ENCODE measurements at places on chromosomes 4 and X.
A peak's percentile ranks its signal among the peaks of the same experiment; 100 is the strongest.

DNA sequence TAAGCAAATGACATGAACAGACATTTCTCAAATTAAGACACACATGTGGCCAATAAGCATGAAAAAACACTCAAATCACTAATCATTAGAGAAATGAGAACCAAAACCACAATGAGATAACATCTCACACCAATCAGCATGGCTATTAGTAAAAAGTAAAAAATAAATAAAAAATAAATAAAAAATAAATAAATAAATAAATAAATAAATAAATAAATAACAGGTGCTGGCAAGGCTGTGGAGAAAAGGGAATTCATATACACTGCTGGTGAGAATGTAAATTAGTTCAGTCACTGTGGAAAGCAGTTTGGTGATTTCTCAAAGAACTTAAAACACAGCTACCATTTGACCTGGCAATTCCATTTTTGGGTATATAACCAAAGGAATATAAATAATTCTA, 167.1 kb upstream of the CNKSR2 start:
- no peak for DNase-seq

DNA sequence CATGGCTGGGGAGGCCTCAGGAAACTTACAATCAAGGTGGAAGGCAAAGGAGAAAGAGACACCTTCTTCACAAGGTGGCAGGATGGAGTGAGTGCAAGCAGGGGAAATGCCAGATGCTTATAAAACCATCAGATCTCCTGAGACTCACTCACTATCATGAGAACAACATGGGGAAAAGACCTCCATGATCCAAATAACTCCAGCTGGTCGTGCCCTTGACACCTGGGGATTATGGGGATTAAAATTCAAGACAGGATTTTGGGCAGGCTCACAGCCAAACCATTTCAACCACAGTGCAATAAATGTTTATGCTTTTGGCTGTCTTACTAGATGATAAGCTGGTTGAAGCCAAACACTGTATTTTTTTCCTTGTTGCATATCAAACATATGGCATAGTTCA, 1112.4 kb downstream of the STIM2 start:
- DNase-seq = no peak

GRCh38 chrX:71814123-71814912, 51.2 kb downstream of the CXorf49B start:
- no peak for DNase-seq

GRCh38 chrX:39752815-39753214, 344.9 kb downstream of the BCOR start:
- DNase-seq = peak; percentile 49

GRCh38 chrX:107741404-107741790, 34.2 kb downstream of the TSC22D3 start:
- no peak for DNase-seq

GRCh38 chr4:82373486-82373815, 340 bp downstream of the HNRNPD start:
- no peak for DNase-seq

- DNase-seq = no peak
Measured at GRCh38 chrX:11528623-11529022, 137.1 kb downstream of the ARHGAP6 start.

DNA sequence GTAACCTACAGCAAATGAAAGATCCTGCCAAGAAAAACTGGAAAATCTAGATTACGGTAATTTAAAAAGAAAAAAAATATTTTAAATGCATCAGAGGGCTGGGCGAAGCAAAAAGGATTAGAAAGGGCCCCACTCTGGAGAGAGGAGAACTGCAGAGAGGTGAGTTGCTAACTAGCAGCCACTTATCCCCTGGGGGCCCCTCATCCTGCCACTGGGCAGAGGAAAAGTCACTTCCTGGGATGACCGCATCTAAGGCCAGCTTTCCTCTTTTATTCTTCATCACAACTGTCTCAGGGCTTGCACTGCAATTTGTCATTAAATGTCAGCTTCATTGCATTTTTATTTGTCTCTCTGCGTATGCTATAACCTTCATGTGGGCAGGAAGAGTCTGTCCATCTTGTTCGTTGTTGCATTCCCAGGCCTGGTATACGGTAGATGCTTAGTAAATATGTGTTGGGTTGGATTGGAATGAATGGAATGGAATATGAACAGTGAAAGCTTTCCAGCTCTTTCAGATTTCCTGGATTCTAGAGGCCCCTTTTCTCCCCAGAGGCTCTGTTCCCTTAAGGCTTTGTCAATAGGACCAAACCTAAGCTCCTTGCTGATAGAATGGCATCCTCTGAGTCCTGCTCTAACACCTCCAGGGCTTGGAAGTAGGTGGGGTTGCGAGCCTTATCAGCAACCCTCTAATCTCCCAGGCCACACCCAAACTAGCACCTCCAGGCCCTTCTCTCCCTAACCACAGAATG, 58.9 kb downstream of the TLR10 start:
- no peak for DNase-seq

- no peak for DNase-seq
Measured at GRCh38 chr4:15888515-15888914, 50.0 kb downstream of the FGFBP1 start.

- DNase-seq = no peak
Measured at GRCh38 chr4:107018344-107018735, 17.8 kb downstream of the DKK2 start.

DNA sequence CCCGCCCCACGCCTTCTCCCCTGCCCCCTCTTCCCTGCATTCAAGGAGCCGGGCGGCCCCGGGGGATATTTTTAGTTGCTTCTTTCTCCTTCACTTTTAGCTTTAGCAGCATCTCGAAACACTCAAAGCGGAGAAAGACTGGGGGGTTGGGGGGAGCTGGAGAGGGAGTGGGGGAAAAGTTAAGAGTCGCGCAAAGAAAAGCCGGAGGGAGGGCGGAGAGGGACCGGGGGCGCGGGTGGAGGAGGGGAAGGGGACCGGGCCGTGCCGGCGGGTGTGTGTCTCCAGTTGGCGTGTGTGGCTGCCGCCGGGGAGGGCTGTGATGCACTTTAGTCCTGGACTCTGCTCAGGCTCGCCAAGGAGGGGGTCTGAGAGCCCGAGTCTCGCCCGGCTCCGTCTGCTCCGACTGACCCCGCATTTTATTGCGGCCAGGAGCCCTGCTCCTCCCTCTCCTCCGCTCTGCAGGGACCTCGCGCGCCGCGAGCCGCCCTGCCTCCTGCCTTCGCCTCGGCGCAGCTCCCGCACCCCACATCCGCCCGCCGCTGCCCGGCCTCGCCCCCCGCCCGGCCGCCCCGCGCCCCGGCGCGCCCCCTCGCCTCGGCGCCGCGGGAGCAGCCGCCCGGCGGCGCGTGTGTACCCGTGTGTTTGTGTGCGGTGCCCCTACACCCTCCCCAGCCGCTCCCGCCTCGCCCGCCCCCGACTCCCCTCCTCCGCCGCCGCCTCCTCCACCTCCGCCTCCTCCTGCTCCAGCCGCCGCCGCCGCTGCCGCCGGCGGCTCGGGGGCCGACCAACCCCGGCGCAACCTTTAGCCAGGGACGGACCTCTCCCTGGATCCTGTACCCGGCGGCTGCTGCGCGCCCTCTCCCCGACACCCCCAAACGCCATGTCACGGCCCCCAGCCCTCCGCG, 1.4 kb downstream of the ZNF827 start:
- peak; percentile 79 for DNase-seq

- DNase-seq = peak; percentile 2
Measured at GRCh38 chrX:5388087-5388486, 840.6 kb downstream of the NLGN4X start.

DNA sequence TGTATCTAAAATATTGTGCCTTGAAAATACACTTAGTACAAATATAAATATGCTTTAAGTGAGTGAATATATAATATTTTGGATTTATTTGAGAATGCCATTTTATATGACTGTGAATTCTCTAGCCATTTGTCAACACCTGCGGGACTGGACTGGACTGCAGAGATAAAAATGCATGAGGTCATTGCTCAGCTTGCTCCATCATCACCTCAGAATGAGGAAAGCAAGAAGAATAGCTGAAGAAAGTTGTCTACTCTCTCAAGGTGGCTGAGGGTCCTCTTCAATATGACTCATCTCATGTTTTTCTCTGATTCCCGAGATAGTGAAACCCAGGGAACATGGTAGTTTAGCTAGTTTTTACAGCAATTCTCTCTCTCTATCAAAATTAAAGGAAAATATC, 732.5 kb upstream of the AGA start:
- DNase-seq = no peak

DNA sequence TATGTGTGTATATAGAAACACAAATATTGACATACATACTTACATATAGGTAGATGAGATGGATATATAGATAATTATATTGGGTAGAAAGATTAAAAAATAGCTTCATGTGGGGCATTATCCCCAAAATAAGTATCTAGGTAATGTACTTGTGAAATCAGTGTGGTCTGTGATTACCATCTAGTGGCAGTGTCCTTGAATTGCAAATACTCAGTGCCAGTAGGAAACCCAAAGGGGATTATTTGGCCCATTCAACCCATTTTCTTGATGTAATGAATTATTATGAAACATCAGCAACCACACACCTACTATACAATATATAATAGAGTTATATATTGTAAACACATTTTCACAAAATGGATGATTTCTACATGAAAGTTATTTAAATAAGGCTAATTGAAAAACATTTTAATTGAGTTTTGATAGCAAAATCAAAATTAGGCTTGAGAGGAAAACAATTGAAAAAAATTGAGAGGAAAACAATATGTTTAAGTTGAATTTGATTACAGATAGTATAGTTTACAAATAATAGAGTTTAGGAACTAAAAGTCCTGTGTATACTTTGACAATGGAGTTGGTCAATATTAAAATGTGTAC, 389.4 kb downstream of the GALNTL6 start:
- peak; percentile 11 for DNase-seq

DNA sequence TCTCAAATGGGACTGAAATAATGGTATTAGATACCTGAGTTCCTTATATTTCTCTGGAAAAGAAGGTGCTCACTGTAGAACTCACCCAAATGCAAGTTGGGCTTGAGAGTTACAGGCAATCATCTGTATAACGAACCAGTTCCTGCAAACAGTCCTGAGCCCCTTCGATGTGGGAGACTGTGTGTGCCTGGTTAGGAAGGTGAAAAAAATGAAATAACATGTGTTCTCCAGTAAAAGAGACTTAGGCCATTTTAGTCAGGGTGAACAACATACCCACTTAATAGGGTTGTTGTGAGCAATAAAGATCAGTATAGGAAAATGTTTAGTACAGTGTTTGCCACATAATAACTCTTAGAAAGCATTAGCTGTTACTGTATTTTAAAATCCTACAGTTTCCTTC, 23.4 kb downstream of the STIM2 start:
- DNase-seq = no peak

GRCh38 chr4:44462259-44462658, 13.7 kb upstream of the KCTD8 start:
- DNase-seq = no peak

GRCh38 chrX:15567267-15567666, 33.5 kb downstream of the ACE2 start:
- DNase-seq = no peak

Measured in midbrain (tissue), 1 donor.